ENCODE measurements at places on chromosomes 6 and 20.

DNA sequence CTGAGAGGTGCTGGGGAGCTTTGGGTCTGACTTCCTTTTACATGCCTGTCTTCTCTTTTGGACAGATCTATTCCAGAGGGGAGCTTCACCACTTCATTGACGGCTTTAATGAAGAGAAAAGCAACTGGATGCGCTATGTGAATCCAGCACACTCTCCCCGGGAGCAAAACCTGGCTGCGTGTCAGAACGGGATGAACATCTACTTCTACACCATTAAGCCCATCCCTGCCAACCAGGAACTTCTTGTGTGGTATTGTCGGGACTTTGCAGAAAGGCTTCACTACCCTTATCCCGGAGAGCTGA is 13.1 kb downstream of the PRDM1 start:
- no peak for DNase-seq

DNA sequence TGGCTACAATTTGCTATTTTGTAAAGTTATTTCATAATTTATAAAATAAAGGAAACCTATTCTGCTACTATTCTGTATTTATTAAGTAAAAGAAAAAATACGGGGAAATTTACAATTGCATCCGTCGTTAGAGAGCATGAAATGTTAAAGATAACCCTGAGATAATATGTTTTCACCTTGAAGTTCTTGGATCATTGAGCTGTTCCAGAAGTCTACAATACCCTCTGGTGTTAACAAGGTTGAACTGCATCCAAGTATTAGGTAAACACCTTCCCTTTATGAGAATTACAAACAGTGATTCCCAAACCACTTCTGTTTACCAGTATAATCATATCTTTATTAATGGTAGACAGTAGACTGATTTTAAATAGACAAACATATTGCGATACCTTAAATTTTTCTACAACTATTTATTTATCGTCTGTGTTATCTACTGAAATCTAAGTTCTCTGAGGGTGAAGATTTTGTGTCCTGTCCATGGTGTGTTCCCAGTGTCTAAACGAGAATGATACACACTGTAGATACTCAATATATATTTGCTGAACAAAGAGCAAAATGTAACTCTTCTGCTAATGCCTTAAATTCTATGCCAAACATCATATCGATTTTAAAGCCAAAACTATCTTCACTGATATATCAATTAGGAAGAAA is 28.2 kb downstream of the TBC1D32 start:
- DNase-seq = peak; percentile 25

GRCh38 chr6:49519660-49520059 is 19.9 kb downstream of the GLYATL3 start:
- no peak for DNase-seq

- DNase-seq = no peak
Measured at GRCh38 chr6:25431306-25431974, 152.3 kb downstream of the CARMIL1 start.

- no peak for DNase-seq
Measured at GRCh38 chr6:102701019-102701418, 1307.5 kb downstream of the GRIK2 start.

GRCh38 chr20:11935212-11936154 is 17.8 kb downstream of the BTBD3 start:
- no peak for DNase-seq

DNA sequence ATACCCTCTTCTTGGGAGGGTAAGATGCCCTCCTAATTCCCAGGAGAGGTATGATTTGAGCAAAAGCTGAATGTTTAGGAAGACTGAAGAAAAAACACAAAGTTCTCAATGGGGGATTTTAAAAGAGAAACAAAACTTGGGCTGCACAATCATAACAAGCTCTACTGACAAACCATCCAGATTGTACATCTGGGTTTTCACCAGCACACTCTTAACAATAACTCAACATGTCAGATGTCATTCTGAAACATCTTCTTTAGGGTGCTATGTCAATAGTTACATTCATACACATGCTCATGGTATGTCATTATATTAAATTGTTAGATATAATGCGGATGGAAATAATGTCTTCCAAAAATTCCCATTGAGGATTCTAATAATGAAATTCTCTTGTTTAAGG is 95.1 kb downstream of the ASCC3 start:
- no peak for DNase-seq

DNA sequence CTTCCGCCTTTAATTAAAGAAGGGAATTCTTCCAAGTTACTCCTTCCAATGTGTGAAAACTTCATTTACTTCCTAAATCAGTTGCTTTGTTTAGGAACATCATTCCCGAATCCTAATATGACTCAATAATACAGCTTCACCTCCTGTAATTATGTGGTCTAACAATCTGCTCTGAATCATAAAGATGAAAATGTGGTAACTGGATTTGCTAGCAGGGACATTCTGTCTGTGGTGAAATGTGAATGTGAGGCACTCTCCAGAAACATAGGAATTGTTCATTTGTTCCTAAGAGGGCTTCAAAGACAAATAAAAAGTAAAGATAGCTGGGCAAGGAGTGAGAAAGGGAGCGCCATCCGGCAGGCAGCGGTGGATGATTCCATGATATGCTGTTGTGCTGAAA is 678.1 kb downstream of the KIF16B start:
- no peak for DNase-seq

DNA sequence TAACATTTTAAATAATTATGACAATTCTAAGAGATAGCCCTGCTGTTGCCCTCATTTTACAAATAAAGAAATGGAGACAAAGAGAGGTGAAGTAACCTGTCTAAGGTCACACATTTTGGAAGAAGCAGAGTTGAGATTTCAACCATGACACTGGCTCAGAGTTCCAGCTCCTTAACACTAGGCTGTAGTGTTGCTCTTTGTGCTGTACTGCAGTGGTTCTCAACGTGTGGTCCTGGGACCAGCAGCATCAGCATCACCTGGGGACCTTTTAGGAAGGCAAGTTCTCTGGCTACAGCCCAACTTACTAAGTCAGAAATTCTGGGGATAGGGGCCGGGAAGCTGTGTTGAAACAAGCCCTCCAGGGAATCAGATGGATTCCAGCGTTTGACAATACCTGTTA is 62.4 kb upstream of the FERMT1 start:
- no peak for DNase-seq
